Stimulated activated CD4-positive, alpha-beta T cell treated with anti-CD3 and anti-CD28 coated beads, Interleukin-12 subunit alpha, Interleukin-12 subunit beta, amount 100 ng/mL, for 48 hours (primary cell): ENCODE measurements at places on chromosomes 3 and 15.

- DNase-seq: no peak
Measured at GRCh38 chr3:38059148-38059547, 20.1 kb downstream of the DLEC1 start.

DNA sequence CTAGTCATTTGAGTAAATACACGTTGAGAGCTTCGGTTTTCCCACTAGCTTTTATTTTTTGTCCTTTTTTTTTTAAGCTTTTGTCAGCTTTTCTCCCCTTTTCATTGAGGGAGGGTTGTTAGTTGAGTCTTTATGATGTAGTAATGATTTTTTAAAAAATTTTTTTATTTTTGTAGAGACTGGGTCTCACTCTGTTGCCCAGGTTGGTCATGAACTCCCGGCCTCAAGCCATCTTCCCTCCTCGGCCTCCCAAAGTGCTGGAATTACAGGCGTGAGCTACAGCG is 688 bp downstream of the ZSCAN2 start:
- no peak for DNase-seq

GRCh38 chr3:129690406-129690805 is 83.9 kb upstream of the PLXND1 start:
- no peak for DNase-seq

GRCh38 chr3:186506857-186507256 is 37.3 kb downstream of the CRYGS start:
- DNase-seq: no peak

GRCh38 chr3:17932136-17932771 is 189.8 kb upstream of the TBC1D5 start:
- DNase-seq: no peak
